ENCODE measurements at places on chromosomes 7 and 10.

GRCh38 chr7:91407942-91408341 lies 143.7 kb downstream of the FZD1 start:
- DNase-seq, result no peak

DNA sequence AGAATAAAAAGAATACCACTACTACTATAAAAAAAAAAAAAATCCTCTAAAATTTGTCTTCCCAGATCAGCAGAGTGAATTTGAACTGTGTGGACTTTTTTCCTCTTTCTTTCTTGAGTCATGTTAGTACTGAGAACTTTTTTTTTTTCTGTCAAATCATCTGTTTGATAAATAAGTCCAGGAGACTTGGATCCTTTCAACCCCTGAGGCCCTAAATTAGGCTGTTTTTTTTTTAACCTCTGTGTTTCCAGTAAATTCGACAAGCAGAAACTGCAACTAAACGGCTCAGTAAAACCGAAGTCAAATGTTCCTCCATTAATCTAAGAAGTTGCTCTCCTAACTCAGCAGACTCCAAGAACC lies 2.7 kb downstream of the MAP3K8 start:
- no peak for DNase-seq

- DNase-seq, result no peak
Observed at GRCh38 chr7:142803901-142804300, 33.1 kb downstream of the PRSS2 start.

GRCh38 chr7:49166441-49166840 lies 242.1 kb downstream of the CDC14C start:
- DNase-seq, result no peak

DNA sequence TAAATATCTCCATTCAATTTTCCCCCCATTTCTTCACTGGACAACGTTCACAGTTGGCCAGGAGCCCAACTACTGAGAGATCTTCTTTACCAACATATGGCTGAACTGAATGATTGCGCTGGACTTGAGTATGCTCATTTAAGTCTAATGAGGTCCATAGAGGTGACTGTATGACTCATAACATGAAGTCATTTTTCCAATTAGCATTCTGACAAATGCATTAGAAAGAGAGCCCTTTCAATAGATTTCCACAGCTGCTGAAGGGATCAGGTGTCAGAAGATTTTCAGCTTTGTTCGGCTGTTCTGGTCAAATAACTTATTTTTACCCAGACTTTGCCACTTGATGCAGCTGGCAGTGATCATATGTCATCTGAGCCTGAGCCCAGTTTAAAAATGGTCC lies 438.0 kb downstream of the ETV1 start:
- DNase-seq, result no peak

DNA sequence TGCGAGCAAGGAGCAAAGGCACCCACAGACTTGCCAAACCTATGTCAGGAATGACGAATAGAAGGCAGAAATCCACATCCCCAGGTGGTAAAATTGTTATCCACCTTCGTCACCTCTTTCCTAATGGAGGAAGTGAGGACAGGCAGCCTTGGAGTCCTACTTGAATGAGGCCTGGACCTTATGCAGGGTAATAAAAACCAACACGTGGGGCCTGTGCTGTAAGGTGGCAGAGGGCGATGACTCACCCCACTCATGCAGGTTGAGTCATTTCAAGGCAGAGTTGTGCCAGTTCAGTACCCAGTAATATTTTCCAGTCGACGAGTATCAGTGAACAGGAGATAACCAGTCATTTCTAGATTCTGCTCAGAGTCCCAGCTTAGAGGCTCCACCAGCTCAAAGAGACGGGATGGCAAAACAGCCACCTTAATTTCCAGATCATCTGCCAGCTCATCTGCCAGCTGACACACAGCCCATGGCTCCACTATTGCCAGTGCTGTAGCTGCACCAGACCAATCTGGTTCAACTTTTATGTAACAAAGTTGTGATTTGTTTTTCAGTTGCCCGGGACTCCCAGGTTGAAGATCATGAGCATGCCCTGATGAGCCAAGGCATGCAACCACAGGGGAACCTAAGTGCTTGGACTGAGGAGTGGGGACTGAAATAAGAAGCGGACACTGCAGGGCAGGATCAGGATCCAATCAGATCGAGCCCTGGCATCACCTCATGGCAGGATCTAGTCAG lies 176.2 kb upstream of the ITGB1 start:
- DNase-seq, result peak; percentile 74

DNA sequence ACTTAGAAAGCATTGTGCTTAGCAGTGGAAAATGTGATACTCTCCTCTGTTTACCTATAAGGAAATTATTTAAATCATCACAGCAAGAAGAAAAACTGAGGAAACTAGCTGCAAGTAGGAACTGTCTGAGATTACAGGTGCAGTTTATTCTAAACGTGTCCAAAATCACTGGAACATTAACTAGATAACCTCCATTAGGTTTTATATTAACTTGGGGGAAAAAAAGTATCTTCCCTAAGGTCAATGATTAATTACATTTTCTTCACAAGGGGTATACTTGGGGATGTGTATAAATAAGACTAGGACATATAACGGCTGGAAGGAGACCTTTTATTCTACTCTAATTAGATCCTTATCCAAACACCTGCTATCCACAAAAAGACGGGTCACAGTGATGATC lies 3.7 kb downstream of the GOT1 start:
- no peak for DNase-seq

DNA sequence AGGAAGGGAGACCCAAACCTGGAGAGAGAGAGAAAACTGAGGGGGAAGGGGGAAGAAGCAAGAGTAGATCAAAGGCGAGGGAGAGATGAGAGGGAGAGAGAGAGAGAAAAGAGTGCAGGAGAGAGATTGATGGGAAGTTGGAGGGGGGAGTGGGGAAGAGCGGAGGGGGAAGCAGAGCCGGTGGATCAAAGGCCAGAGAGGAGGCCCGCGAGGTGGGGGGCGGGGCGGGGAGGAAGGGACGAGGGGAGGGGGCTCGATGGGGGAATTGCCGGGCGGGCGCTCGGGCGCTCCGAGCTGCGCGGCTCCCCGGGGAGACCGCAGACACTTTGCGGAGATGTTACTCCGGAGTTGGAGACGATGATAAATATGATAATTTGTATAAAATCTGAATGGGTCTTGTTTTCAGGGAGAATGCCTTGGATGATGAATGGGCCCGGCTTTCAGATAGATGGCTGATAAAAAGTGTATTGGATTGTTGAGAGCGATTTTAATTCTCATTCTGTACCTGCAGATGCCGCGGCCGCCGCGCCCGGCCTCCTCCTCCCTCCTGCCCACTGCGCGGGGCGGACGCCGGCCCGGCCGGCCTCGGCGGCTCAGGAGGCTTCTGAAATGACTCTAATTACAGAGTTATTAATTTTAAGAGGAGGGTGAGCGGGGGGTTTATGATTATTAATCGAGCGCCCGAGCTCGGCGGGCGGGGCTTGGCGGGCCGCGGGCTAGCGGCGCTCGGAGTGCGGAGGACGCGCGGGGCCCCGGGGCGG lies 21.4 kb upstream of the PAX2 start:
- DNase-seq, result peak; percentile 28

- DNase-seq, result no peak
Observed at GRCh38 chr7:18831419-18831818, 286.0 kb downstream of the TWIST1 start.

DNA sequence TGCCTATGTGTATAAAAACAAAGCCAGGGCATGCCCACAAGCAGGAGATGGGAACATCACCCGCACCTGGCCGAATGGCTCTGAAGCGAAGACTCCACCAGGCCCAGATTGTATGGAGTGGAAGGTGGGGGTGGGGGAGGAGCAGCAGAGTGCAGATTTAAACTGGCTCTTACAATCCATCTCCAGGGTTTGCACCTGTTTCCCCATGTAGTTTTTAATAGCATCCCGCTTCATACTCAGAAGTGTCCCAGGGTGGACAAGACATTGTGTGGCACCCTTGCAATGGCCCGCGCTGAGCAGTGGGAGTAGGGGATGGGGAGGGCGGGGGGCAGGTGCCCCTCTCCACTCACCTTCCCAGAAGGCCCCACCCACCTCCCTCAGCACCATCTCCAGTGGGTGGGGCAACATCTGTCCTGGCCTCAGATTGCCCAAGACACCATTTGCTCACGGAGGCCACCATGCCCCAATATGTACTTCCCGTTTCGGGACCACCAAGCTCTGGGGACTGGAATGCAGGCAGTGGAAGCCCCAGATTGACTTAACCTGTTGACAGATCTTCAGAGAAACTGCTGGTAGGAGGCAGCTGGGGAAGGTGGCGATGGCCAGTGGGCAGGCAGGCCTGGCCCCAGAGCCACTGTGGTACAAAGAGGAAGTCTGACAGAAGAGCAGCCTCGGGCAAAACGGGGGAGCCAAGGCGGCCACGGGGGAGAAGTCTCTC lies 23.0 kb downstream of the VSIR start:
- no peak for DNase-seq

- no peak for DNase-seq
Observed at GRCh38 chr7:102012941-102013461, 195.6 kb downstream of the CUX1 start.

- DNase-seq, result no peak
Observed at GRCh38 chr7:47614450-47614849, 32.5 kb upstream of the TNS3 start.

DNA sequence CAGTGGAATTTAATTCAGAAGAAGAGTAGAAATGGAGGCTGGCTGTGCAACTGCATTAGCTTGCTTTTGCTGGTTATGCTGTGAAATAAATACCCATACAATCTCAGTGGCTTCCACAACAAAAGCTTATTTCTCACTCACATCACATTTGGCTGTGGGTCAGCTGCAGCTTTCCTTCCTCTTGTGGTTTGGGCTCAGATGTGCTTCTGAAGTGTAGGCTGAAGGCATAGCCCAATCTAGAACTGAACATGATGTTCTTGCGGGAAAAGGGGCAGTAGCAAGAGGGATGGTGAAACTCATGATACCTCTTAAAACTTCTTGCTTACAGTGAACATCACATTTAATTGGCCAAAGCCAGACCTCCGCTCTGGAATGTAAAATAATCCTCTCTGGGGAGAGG lies 119.9 kb downstream of the HECW1 start:
- no peak for DNase-seq

GRCh38 chr7:69814421-69814962 lies 216.2 kb downstream of the AUTS2 start:
- peak; percentile 68 for DNase-seq

- no peak for DNase-seq
Observed at GRCh38 chr10:3701491-3701890, 83.5 kb downstream of the KLF6 start.

- DNase-seq, result no peak
Observed at GRCh38 chr7:132646052-132646451, 69.8 kb upstream of the PLXNA4 start.

- no peak for DNase-seq
Observed at GRCh38 chr10:130635528-130635927, 499.3 kb downstream of the GLRX3 start.

DNA sequence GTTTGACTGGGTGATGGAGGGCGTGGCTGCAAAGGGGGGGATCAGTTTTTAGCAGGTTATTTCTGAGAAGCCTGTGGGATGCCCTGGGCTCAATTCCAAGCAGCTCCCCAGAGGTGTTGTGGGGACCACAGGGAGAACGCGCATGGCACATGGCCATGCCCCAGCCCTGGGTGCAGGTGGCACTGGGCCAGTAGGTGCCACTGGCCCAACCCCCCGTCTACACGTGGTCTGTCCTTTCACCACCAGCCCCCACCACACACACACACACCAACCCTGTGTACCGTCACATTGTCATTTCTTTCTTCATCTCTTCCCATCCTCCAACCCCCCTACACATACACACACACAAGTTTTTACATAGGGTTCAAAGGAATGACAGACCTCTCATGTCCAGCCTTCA lies 115.1 kb upstream of the STK17A start:
- no peak for DNase-seq

GRCh38 chr7:35380739-35381224 lies 126.9 kb upstream of the TBX20 start:
- no peak for DNase-seq

DNA sequence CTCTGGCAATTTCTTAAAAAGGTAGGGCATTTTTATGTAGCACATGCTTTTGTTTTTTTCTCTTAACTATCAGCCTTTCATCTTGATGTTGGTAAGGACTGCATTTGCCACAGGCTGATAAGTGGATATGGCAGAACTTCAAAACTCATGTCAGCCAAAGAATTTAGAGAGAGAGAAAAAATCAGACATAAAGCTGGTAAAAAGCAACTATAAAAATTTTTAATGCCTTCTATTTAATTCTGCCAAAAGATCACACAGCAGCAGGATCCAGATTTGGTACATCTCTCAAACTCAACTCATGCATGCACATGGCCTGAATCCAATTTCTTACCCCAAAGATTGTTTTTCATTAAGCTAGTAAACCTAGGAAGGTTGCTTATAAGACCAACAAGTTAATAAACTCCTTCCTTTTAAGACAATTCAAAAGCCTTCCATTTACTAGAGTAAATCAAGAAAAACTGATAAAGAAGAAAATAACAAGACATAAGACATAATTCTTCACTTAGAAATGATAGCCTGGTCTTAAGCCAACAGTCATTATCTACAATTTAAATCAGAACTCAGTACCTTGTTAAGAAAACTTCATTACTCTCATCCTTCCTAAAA lies 69.3 kb downstream of the GLI3 start:
- DNase-seq, result no peak

GRCh38 chr7:114986190-114987180 lies 64.6 kb downstream of the MDFIC start:
- no peak for DNase-seq

DNA sequence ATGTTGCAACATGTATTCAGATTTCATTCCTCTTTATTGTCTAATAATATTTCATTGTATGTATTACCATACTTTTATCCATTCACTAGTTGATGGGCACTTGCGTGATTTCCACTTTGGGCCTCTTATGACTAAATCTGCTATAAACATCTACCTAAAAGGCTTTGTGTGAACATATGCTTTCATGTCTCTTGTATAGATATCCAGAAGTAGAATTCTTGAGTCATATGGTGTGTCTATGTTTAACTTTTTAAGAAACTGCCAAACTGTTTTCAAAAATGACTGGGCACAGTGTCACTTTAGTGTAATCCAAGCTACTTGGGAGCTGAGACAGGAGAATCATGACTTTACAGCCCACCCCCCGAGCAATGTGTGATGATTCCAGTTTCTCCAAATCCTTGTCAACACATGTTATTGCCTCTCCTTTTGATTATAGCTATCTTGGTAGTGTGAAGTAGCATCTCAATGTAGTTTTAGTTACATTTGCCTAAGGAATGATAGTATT lies 618.9 kb upstream of the C7orf33 start:
- DNase-seq, result no peak

- DNase-seq, result no peak
Observed at GRCh38 chr10:33065111-33065510, 107.1 kb upstream of the ITGB1 start.

- no peak for DNase-seq
Observed at GRCh38 chr7:124667312-124668153, 98.1 kb downstream of the GPR37 start.

Measured in sigmoid colon (tissue), 7 donors.